ENCODE measurements at places on chromosomes 6 and 20. TPM values are rescaled to one million over a fixed set of nuclear protein-coding genes. Genes with fewer than 3 reads are reported as not detected.

- DNase-seq = no peak
Observed at GRCh38 chr20:36821964-36822437, 48.4 kb upstream of the DSN1 start.

DNA sequence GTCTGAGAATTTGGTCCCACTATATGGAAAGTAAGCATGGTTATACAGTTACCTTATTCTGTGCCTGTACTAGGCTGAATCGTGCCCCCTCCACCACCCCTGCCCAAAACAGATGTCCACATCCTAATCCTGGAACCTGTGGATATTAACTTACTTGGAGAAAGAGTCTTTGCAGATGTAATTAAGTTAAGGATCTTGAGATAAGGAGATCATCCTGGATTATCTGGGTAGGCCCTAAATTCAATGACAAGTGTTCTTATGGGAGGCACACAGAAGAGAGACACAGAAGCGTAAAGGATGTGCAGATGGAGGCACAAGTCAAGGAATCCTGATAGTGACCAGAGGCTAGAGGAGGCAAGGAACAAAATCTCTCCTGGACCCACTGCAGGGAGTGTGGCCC, 116.7 kb upstream of the MAN1A1 start:
- DNase-seq = no peak

- no peak for DNase-seq
Observed at GRCh38 chr6:145761584-145761983, 26.3 kb upstream of the EPM2A start.

DNA sequence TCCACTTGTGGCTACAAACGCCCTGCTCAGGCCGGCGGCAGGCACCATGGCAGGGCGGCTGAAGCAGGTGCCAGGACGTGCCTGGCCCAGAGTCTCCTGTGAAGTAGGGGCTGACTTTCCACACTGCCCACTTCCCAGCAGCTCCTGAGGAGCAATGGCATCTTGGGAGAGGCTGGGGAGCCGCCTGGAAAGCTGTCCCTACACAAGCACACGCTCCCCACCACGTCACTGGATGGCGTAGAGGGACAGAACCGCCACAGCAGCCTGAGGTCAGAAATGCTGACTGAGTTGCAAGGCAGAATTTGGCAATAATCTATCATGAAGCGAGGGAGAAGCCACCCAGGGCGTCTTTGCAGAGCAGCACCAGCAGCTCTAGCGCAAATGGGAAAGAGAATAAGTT, 86.3 kb downstream of the NINL start:
- DNase-seq = no peak

DNA sequence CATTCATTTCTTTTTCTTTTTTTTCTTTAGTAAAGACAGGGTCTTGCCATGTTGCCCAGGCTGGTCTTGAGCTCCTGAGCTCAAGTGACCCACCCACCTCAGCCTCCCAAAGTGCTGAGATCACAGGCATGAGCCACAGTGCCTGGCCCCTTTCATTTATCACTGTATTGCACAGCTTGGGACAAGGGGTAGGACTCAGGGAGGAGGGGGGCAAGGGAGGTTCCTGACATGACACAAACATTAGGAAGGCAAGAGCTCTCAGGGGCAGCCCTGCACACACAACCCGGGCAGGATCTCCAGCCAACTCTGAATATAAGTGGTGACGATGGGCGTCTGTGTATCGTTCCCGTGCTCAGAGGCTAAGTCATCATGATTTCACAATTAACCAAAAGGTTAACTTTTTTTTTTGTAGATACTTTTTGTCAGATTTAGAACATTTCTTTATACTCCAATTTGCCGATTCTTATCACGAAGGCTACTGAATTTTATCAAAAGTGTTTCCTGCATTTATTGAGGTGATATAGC, 19.9 kb downstream of the SLC2A4RG start:
- no peak for DNase-seq

DNA sequence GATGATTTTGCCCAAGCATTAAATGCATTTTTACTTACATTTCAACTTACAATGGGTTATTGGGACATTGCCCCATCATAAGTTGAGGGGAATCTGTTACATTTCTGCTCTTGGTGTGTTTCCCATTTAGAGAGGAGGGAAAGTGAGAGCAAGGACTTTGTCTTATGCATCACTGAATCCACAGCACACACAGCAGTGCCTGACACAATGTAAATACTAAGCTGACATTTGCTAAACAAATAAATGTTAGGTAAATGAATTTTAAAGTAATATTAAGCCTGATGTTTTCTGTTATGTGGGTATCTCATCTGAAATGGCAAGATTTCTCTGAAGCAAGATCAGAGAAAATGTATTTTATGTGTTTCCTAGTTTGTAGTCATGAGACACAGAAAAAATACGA, 143.6 kb upstream of the STXBP5 start:
- DNase-seq = no peak

- no peak for DNase-seq
Observed at GRCh38 chr6:166903027-166903426, 53.3 kb downstream of the RNASET2 start.

Gene SOX4
- 59.8 TPM for total RNA-seq

Gene PTGIS
- total RNA-seq = not detected

Gene C6orf15
- 0.29 TPM for total RNA-seq

Gene MROH8
- 0.43 TPM for total RNA-seq

All from epithelial cell of proximal tubule (primary cell).